Esophagus squamous epithelium (tissue), 5 donors: ENCODE measurements at places on chromosomes 2 and 18. TPM values are rescaled to one million over a fixed set of nuclear protein-coding genes. Genes with fewer than 3 reads are reported as not detected.

DNA sequence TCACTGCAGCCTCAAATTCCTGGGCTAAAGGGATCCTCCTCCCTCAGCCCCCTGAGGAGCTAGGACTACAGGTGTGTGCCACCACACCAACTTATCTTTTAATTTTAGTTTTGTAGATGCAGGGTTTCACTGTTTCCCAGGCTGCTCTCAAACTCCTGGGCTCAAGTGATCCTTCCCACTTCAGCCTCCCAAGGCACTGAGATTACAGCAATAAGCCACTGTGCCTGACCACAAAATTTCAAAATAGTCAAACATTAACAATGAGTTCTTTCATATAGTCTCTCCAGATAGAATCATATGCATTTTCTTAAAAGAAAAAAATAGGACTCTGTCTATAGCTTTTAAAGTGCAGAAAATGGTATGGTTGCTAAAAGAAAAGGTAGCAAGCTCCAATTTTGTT is 24.9 kb upstream of the PID1 start:
- no peaks in the 10 kb centered on the region for H3K36me3 ChIP-seq
- no peaks in the 10 kb centered on the region for H3K27me3 ChIP-seq
- H3K4me1 ChIP-seq = no peaks in the 10 kb centered on the region
- no peak overlapping the region for H3K4me3 ChIP-seq
- H3K27ac ChIP-seq = no peak overlapping the region

DNA sequence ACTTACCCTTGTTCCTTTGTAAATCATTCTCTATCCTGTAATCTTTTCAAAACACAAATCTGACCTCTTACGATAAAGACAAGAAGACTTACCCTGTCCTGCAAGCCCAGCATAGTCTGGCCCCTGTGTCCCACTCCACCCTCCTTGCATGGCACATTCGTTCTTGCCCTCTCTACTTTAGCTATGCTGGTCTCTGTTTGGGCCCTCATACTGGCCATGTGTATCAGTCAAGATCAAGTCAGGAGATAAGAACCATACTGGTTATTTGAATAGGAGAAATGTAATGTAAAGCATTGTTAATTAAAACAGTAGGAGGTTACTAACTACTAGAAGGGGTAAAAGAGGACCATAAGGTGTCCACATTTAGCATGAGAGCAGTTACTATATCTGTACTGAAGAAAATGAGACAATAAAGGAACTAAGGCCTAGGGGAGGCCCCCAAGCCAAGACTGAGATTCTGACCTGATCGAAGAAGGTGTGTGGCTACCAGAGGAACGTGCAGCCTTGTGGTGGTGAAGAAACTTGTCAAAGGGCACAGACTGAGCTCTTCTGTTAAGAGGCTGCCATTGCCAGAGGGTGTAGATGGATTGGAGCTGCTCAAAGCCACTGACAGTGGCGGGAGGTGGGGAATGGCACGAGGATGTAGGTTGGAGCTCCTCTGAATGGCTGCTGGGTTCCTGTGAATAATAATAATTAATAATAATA is 80.8 kb downstream of the KCTD18 start:
- H3K4me3 ChIP-seq = no peak overlapping the region
- no peaks in the 10 kb centered on the region for H3K27me3 ChIP-seq
- no peak for DNase-seq
- no peaks in the 10 kb centered on the region for H3K36me3 ChIP-seq

GRCh38 chr2:191265311-191266170 is 20.3 kb downstream of the MYO1B start:
- DNase-seq = no peak
- H3K36me3 ChIP-seq = no peaks in the 10 kb centered on the region
- peaks cover 20% of the 10 kb centered on the region for H3K4me1 ChIP-seq
- H3K4me3 ChIP-seq = peak overlapping the region; percentile 27
- H3K27ac ChIP-seq = no peak overlapping the region

The RND3 gene
- 67.3 TPM for total RNA-seq

DNA sequence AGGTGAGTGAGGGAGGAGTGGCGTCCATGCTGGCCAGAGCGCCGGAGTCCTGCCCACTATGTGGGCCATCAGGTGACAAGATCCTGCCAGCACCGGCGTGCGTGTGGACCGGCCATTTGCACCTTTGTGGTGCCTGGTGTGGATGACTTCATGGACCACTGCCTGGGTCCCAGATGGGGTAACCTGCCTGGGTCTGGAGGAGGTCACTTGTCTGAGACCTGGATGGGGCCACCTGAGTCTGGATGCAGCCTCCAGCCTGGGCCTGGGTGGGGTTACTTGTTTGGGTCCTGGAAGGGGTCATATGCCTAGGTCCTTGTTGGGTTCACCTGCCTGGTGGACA is 299.6 kb downstream of the NDUFA10 start:
- no peak overlapping the region for H3K27ac ChIP-seq
- no peaks in the 10 kb centered on the region for H3K36me3 ChIP-seq
- H3K4me1 ChIP-seq = no peaks in the 10 kb centered on the region
- H3K4me3 ChIP-seq = no peak overlapping the region
- H3K27me3 ChIP-seq = peaks cover 21% of the 10 kb centered on the region

The SERPINB7 gene
- 1.6 TPM for total RNA-seq

DNA sequence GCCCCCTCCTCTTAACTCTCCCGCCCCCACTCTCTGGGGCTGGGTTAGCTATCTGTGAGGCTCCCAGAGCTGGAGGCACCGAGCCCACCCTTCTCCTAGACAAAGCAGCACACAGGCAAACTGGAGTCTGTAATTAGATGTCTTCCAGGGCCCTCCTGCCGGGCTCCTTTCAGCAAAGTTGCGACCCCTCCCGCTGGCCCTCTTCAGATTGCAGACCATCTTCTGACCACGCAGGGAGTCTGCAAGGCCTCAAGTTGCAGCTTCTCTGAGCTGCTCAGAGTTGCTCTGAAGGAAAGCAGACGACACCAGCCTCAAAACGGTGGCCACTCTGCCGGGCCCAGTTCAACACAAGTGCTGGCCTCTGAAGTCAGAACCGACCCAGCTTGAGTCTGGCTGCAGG is 228.4 kb upstream of the COPS8 start:
- no peaks in the 10 kb centered on the region for H3K27me3 ChIP-seq
- no peak for DNase-seq
- H3K4me3 ChIP-seq = no peak overlapping the region
- H3K4me1 ChIP-seq = peaks cover 8% of the 10 kb centered on the region

The FBXO41 gene
- 1.2 TPM for total RNA-seq

GRCh38 chr2:241514986-241515737 is 6.8 kb upstream of the STK25 start:
- H3K36me3 ChIP-seq = no peaks in the 10 kb centered on the region
- H3K27ac ChIP-seq = no peak overlapping the region
- no peak overlapping the region for H3K4me3 ChIP-seq
- no peak for DNase-seq
- peaks cover 8% of the 10 kb centered on the region for H3K27me3 ChIP-seq

The RFX8 gene
- total RNA-seq = not detected

The ZNF385B gene
- total RNA-seq = 0.44 TPM

The CHAC2 gene
- total RNA-seq = 6.4 TPM

DNA sequence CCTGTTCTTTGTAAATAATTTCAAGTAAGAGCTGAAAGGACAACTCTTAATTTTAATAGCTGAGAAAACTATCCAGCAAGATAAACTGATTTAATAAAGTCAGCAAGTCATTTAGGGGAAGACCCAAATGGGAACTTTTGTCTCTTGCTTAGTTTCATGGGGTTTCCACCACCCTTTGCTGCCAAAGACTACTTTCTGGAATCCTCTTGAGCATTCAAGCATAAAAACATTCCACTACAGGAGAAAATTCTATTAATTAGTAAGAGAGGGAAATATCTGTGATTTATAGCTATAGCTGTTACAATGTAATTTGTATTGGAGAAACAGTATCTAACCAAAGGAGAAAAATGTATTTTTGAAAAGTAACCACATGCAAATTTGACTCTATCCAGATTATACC is 20.6 kb downstream of the EFEMP1 start:
- H3K27me3 ChIP-seq = no peaks in the 10 kb centered on the region
- H3K4me1 ChIP-seq = peaks cover 24% of the 10 kb centered on the region
- no peaks in the 10 kb centered on the region for H3K36me3 ChIP-seq
- DNase-seq = no peak

The RGPD8 gene
- 4.2 TPM for total RNA-seq

DNA sequence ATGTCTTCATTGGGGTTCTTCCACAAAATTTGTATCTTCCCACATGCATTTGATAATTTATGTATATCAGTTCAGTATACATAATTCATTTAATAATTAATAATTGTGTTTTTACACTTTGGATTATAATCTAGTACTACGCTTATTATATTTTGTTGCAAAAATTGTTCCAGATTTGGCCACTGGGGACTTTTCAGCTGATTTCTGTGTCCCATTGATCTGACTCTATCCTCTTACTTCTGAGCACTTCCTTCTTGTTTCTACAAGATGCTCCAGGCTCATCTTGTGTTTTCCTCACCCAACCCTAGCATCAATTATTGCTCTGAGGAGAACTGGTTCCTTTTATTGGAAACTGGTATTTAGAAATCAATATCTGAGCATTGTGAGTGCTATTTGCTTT is 215.3 kb upstream of the CDH19 start:
- H3K36me3 ChIP-seq = no peaks in the 10 kb centered on the region
- no peak overlapping the region for H3K4me3 ChIP-seq
- DNase-seq = no peak
- no peaks in the 10 kb centered on the region for H3K4me1 ChIP-seq
- no peak overlapping the region for H3K27ac ChIP-seq

- H3K27ac ChIP-seq = no peak overlapping the region
- H3K4me3 ChIP-seq = no peak overlapping the region
- no peaks in the 10 kb centered on the region for H3K36me3 ChIP-seq
- peaks cover 25% of the 10 kb centered on the region for H3K4me1 ChIP-seq
- DNase-seq = no peak
Measured at GRCh38 chr18:50162486-50163304, 32.3 kb downstream of the MYO5B start.

GRCh38 chr2:56444339-56444738 is 260.5 kb downstream of the CCDC85A start:
- no peak for DNase-seq
- no peak overlapping the region for H3K4me3 ChIP-seq
- H3K36me3 ChIP-seq = no peaks in the 10 kb centered on the region
- H3K27me3 ChIP-seq = no peaks in the 10 kb centered on the region
- no peaks in the 10 kb centered on the region for H3K4me1 ChIP-seq

GRCh38 chr18:37252342-37252741 is 313.3 kb downstream of the CELF4 start:
- H3K4me1 ChIP-seq = no peaks in the 10 kb centered on the region
- no peaks in the 10 kb centered on the region for H3K36me3 ChIP-seq
- no peak overlapping the region for H3K27ac ChIP-seq

The PHLPP1 gene
- 10.1 TPM for total RNA-seq

The YIPF4 gene
- 12.4 TPM for total RNA-seq

- H3K27ac ChIP-seq = no peak overlapping the region
- no peaks in the 10 kb centered on the region for H3K27me3 ChIP-seq
- no peaks in the 10 kb centered on the region for H3K4me1 ChIP-seq
- no peaks in the 10 kb centered on the region for H3K36me3 ChIP-seq
- no peak for DNase-seq
- no peak overlapping the region for H3K4me3 ChIP-seq
Measured at GRCh38 chr18:79477711-79478483, 82.2 kb downstream of the NFATC1 start.

GRCh38 chr2:153601812-153602211 is 123.2 kb upstream of the RPRM start:
- DNase-seq = no peak
- H3K27me3 ChIP-seq = no peaks in the 10 kb centered on the region
- no peaks in the 10 kb centered on the region for H3K4me1 ChIP-seq
- H3K27ac ChIP-seq = no peak overlapping the region
- H3K36me3 ChIP-seq = no peaks in the 10 kb centered on the region
- no peak overlapping the region for H3K4me3 ChIP-seq

DNA sequence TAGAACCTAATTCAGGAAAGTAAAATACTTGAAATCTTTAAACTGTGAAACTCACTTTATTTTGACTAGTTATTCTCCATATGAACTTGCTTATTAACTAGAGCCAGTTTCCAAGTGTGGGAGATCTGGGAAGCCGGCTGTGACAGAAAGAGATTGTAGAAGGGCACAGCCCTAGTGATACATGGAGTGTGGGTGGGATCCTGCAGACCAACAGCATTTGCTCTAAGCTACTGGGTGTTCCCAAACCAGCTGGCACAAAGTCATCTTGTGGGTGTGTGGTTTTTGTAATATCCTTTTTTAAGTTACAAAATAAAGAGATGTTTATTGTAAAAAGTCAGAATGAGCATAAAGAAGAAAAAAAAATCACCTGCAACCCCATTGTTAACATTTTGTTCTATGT is 3.4 kb downstream of the DUSP19 start:
- DNase-seq = no peak
- no peak overlapping the region for H3K27ac ChIP-seq
- no peaks in the 10 kb centered on the region for H3K36me3 ChIP-seq
- H3K27me3 ChIP-seq = no peaks in the 10 kb centered on the region

- no peak overlapping the region for H3K27ac ChIP-seq
- H3K36me3 ChIP-seq = peaks cover 6% of the 10 kb centered on the region
- no peaks in the 10 kb centered on the region for H3K27me3 ChIP-seq
- no peak for DNase-seq
Measured at GRCh38 chr2:70240599-70240998, 7.8 kb downstream of the TIA1 start.

DNA sequence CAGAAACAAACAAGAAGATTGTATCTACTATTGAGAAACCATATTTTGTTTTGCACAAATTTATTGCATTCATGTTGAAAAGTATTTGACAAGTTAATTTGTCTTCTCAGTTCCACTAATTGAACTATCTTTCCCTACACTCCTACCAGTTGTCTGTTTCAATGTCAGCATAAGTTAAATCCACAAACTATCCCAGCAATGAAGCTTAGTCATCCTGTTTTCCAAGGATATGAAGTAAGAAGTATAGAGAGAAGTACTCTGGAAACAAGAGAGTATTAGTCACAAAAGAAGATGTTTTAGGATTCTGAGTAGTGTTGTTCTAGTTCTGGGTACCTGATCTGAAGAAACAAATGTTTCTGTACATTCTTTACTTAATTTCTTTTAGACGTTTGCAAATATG is 261.6 kb upstream of the ZNF804A start:
- H3K4me1 ChIP-seq = no peaks in the 10 kb centered on the region
- H3K36me3 ChIP-seq = no peaks in the 10 kb centered on the region
- H3K27me3 ChIP-seq = no peaks in the 10 kb centered on the region
- no peak overlapping the region for H3K4me3 ChIP-seq

DNA sequence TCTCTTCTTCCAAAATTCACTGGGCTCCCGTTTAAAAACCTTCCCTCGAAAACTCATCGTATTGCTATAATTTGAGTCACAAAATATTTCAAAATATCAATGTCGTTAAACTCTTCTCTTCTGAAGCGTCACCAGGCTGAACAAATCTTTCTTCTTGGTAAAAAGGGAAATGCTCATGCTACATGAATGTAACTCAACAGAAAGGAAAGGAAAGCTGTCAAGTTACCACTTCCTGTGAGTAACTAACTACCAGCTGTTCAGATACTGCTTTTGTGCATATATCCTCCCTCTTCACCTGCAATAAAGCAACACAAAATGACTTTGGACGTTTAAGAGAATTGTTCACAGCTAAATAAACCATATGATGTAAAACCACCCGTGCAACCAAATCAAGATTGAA is 95.4 kb downstream of the DOCK10 start:
- no peak overlapping the region for H3K27ac ChIP-seq
- peak overlapping the region; percentile 46 for H3K4me3 ChIP-seq
- no peaks in the 10 kb centered on the region for H3K4me1 ChIP-seq
- no peak for DNase-seq

The LRATD1 gene
- total RNA-seq = 46.3 TPM
